ENCODE measurements at places on chromosomes 5 and 9.

GRCh38 chr5:72418271-72418670, 88.9 kb downstream of the ZNF366 start:
- no peak overlapping the region for H3K27ac ChIP-seq
- no peaks in the 10 kb centered on the region for H3K27me3 ChIP-seq
- no peaks in the 10 kb centered on the region for H3K36me3 ChIP-seq
- no peaks in the 10 kb centered on the region for H3K4me1 ChIP-seq
- no peak overlapping the region for H3K4me3 ChIP-seq

DNA sequence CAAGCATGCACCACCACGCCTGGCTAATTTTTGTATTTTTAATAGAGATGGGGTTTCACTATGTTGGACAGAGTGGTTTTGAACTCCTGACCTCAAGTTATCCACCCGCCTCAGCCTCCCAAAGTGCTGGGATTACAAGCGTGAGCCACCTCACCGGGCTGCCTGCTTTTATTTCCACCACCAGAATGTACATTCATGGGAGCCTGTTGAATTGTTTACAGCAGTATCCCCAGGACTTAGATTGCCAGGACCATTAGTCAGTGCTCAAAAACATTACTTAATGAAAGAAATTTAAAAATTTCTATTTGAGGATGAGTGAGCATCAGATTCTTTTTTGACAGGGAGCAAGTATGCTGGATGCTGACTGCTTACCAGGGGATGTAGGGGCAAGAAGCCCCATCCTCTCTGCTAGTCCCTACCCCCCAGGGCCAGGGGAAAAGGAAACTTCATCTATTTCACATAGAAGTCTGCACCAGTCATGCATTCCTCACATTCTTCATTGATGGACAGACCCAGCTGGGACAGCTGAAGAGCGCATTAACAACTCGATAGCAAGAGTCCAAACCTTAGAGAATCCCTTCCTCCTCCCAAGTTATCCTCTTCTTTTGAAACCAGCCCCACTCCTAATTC, 10.3 kb upstream of the RGMB start:
- no peak for DNase-seq
- no peaks in the 10 kb centered on the region for H3K4me1 ChIP-seq
- H3K27me3 ChIP-seq, result no peaks in the 10 kb centered on the region
- no peaks in the 10 kb centered on the region for H3K36me3 ChIP-seq
- H3K4me3 ChIP-seq, result no peak overlapping the region
- H3K27ac ChIP-seq, result no peak overlapping the region

DNA sequence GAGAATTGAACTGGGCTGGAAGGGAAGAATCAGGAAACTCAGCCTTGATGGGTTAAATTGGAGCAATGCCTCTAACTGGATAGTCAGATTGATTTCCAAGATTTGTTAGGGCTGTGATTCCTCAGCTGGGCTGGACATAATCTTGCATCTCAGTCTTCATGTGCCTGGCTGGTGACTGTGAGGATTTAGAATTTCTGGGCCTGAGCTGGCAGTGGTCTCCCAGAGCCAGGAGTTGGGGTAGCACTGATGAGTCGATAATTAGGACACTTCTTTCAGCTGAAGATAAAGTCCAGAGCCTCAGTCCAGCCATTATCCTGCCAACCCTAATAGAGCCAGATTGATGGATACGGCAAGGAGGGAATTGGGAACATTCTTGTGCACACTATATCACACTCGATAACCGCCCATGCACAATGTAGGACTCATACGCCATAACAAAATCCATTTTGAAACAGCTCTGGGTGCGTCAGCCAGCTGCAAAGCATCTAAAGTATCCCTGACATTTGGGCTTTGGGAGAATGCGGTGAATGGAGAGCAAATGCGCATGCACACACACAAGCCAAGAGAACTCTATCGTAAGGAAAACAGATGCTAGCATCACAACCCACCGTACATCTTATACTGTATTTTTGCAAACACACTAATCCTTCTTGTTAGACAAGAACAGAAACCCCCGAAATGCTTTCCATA, 405.1 kb upstream of the KLF4 start:
- H3K4me3 ChIP-seq, result no peak overlapping the region
- no peak overlapping the region for H3K27ac ChIP-seq
- no peaks in the 10 kb centered on the region for H3K36me3 ChIP-seq

- H3K4me3 ChIP-seq, result no peak overlapping the region
- no peaks in the 10 kb centered on the region for H3K4me1 ChIP-seq
- no peaks in the 10 kb centered on the region for H3K36me3 ChIP-seq
- no peak for DNase-seq
Measured at GRCh38 chr5:150328515-150328914, 25.8 kb upstream of the ARSI start.

- peaks cover 1% of the 10 kb centered on the region for H3K4me1 ChIP-seq
- DNase-seq, result no peak
- 0 out of 2 replicates have a peak, but pooled peaks cover 1% of the 10 kb centered on the region for H3K27me3 ChIP-seq
- H3K4me3 ChIP-seq, result no peak overlapping the region
Measured at GRCh38 chr9:71761938-71762353, 6.4 kb downstream of the CEMIP2 start.

DNA sequence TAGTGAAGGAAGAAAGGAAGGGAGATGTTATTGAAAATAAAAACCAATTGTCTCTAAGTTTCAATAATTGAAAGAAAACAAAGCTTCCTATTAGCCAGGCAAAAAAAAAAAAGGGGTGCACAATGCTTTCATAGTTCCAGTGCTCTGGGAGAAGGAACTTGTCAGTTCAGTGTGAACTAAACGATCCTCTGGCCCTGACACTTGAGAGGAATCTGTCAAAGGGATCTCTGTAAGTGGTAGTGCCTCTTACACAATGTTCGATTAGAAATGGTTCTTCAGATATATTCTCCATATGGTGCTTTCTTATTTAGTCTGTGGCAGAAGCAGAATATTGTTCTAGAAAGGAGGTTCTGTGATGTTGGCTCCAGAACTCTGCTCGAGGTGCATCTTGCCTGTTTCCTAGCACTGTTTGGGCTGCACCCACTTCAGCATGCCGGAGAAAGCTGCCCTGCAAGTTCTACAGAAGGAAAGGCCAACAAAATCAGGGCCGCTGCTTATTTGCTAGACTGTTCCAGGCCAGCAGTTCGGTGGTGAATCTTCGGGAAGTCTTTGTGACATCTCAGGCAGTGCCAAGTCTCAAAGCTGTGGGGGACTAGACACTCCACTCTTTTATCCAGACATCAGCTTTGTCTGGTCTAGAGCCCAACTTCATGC, 90.9 kb downstream of the PIK3R1 start:
- no peak overlapping the region for H3K27ac ChIP-seq
- DNase-seq, result no peak
- peaks cover 13% of the 10 kb centered on the region for H3K4me1 ChIP-seq
- no peak overlapping the region for H3K4me3 ChIP-seq
- no peaks in the 10 kb centered on the region for H3K27me3 ChIP-seq
- H3K36me3 ChIP-seq, result no peaks in the 10 kb centered on the region

DNA sequence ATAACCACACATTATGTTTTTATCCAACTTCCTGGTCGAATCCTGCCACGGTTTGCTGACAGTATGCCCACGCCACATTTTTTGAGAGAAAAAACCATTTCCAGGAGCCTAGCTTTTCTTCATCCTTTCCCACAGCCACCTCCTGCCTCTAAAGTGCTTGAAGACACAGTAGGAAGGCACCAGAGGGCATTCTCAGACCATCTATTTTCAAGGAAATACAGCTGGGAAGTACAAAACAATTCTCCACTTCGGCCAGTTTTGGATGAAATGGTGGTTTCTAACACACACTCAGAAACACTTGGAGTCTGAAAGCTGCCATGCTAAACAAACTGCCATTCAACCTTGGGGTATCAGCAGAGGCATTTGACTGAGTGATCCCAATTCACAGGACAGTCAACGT, 86.3 kb upstream of the RPS23 start:
- no peak overlapping the region for H3K4me3 ChIP-seq
- H3K36me3 ChIP-seq, result no peaks in the 10 kb centered on the region

All from GM12878 (cell line).